ENCODE measurements at places on chromosomes 5 and 9.

DNA sequence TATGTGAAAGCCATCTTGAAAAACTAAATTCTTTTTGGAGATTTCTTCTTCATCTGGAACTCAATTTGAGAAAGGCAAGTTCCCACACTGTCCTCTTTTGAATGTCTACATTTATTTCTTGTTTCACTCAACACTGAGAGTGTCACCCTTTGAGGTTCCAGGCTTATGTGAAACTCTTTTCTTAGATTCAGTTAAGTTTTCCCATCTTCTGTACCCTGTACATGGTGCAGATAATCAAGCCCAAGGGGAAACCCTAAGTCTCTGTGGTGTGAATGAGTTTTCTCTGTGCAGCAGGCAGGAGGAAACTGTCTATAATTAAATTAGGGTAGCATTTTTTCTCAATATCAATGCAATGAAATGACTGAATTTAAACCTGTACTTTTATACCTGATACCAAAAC is 72.3 kb upstream of the PRLR start:
- no peak for DNase-seq

GRCh38 chr9:76231001-76231400 is 163.2 kb downstream of the RFK start:
- no peak for DNase-seq

DNA sequence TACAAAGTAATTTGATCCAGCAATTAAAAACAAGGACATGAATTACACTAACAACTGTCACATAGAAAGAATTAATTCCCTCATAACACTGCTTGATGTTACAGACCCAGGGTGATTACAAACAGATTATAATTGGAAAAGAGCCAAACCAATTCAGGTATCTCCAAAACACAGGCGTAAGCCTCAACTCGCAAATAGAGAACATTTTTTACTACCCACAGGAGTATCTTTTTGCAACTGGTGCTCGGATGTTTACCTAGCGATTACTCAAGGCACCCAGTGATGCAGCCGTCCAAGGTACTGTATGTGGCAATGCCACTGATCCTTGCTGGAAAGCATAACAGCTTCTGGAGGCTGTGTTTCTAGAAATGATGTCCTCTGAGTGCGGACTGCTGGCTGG is 386.1 kb upstream of the KIF2A start:
- no peak for DNase-seq

GRCh38 chr9:132802121-132802795 is 75.8 kb downstream of the AK8 start:
- no peak for DNase-seq

DNA sequence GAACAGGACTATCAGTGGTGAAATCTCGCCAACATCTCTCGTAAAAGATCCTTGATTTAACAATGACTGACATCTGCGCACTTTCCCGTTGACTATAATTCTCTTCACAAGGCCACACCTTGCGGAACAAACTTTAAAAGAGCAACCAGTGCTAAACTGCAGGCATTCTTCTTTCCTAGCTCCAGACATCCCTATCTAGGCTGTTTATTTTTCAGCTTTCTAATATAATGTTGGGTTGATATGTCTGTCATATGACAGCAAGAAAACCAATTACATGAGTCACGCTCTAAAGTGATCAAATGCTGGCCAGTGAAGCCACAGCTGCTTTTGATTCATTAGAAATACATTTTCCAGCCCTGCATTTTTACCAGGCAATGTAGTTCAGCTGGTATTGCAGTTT is 162.5 kb downstream of the ELAVL2 start:
- no peak for DNase-seq

- no peak for DNase-seq
These were observed 479.3 kb downstream of the ARHGEF28 start for GRCh38 chr5:74105126-74105780.

DNA sequence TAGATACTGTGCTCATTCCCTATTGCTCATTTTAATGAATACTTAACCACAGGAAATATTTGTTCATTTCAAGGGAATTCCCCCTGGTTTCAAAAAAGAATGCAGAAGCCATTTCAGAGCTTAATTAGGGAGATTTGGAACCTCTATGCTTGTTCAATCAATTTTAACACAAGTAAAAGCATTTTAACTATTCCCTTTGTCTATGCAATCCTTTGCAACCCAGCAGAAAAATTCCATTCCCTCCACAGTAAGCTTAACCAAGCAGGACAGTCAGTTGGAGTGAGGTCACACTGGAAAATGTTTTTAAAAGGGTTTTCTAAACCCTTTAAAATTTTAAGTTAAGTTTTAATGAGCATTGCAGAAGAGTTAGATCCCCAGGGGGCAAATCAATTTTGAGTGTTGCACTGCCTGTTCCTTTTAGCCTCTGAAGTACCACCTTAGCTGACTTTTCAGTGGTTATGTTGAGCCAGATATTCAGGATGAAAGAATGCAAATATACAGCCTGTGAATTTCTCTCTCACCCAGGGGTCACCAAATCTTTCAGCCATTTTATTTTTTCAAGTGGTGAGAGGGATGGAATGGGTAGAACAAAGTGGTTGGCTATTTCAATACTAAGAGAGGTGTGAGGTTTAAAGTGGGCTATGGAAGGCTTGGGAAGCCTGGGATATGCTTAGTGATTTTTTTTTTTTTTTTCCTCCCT is 356.2 kb upstream of the NUDT12 start:
- DNase-seq: no peak

GRCh38 chr9:98009936-98010335 is 26.8 kb downstream of the ANP32B start:
- DNase-seq: no peak

DNA sequence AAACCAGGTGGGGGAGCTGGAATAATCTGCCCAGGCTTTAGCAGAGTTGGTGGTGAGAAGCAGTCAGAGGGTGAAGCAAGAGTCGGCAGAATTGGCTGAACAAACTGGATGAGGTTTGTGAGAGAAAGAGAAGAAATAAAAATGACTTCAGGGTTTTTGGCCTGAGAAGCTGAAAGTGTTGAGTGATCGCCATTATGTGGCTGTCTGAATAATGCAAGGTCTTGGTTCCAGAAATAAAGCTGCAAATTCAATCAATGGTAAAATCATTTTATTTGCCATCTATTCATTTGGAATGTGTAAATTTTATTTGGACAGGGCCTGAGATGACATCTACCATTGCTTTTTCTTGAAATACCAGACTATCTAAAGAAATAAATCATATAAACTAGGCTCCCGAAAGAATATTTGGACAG is 50.4 kb upstream of the DAB2 start:
- no peak for DNase-seq

DNA sequence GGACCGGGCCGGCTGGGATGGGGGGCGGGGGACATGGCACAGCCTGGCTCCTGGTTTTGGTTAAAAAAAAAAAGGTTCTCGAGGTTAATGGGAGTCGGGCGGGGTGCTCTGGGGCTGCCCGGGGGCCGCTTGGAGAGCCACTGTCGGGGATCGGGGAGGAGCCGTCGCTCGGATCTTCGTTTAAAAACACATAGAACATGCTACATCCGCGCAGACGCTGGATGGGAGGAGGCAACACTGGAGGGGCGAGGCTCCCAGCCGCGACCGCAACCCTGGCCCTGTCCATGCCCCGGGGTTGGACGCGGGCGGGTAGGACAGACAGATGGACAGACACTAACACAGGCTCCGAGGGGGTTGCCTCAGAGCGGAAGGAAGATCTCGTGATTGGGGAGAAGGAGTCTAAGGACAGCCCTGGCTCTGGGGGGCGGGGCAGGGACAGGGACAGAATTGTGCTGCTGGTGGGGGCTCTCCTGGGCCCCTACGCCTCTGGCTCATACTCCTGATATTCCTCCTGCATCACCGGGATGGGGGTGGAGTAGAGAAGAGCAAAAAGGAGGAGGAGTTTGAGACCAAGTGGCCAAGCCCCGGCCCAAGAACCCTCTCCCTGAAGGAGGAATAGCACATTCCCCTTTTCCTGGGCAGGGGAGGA is 9.9 kb downstream of the SNCB start:
- no peak for DNase-seq

DNA sequence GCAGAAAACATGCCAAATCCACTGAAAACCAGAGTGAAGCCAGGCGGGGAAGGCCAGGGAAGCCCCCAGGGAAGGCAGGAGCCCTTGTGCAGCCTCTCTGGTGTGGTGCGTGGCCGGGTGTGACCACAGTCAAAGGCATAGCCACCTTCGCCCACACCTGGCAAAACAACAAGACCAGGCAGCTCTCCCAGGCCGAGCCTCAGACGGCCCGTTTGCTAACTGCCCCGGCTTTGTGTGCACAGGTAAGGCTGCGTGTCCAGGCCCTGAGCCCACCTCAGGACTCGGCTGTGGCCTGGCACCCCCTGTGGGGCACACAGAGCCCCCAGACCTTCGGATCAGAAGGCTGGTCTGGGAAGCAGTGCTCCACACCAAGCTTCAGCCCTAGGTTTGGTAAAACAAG is 6.1 kb downstream of the TMEM250 start:
- no peak for DNase-seq

- DNase-seq: no peak
These were observed 114.0 kb downstream of the DRD1 start for GRCh38 chr5:175329976-175330375.

GRCh38 chr5:167639766-167640165 is 651.7 kb upstream of the WWC1 start:
- no peak for DNase-seq

DNA sequence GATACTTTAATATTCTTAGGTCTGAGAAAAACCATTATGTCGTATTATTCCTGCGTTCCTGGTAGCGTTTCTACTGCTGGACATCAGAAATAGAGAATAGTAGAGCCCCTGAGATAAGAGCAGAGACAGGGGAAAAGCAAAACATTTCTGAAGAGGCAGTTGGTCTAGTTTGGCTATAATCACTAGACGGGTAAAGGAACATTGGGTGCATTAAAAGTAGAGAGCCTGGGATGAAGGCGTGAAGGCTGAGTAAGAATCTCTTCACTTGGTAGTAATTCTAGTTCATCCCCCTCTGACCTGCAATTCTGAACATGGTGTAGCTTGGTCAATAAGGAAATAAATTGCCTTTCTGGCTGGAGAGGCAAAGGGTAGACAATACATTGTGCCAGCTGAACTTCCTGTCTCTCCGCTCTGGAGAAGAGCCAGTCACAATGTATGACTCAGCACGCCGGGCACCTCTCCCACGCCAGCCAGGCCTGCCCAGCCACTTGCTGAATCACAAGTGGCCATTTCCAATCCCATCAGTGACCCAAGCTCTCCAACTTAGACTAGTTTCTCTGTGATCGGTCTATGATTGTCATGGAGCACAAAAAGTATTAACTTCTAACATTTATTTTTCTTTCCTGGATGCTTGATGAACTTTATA is 75.4 kb downstream of the STK32A start:
- DNase-seq: no peak

GRCh38 chr5:78509884-78510769 is 138.4 kb downstream of the LHFPL2 start:
- DNase-seq: peak; percentile 83

DNA sequence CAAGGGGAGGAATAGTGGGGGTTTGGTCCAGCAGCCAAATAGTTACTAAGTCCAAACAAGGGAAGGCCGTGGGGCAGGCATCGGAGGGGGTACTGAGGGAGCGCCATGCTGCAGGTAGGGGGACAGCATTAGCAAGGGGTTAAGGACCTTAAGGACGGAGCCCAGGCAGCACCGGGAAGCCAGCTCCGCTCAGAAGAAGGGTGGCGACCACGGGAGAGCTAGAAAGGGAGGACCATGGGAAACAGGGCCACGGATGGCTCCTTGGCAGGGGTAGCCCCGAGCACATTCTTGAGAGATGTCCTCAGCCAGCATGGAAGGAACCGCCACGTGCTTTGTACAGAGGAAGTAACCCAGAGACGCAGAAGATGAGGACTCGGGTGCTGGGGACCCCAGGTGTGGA is 76.2 kb upstream of the STXBP1 start:
- no peak for DNase-seq

DNA sequence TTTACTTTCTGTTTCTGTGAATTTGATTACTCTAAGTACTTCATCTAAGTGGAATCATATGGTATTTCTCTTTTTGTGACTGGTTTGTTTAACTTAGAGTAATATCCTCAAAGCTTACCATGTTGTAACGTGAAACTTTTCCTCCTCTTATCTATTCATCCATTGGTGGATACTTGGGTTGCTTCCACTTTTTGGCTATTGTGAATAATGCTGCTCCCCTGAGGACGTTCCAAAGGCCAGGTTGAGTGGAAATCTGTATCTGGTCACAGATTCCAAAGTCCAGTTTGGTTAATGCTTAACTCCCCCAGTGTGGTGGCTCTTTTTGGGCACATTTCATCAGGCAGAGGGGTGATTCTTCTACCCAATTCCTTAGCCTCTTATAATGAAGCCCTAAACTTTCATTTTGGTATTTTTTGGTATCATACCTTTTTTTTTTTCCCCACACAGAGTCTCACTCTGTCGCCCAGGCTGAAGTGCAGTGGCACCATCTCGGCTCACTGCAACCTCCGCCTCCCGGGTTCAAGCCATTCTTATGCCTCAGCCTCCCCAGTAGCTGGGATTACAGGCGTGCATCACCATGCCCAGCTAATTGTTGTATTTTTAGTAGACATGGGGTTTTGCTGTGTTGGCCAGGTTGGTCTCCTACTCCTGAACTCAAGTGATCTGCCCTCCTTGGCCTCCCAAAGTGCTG is 65.4 kb downstream of the CMYA5 start:
- no peak for DNase-seq

DNA sequence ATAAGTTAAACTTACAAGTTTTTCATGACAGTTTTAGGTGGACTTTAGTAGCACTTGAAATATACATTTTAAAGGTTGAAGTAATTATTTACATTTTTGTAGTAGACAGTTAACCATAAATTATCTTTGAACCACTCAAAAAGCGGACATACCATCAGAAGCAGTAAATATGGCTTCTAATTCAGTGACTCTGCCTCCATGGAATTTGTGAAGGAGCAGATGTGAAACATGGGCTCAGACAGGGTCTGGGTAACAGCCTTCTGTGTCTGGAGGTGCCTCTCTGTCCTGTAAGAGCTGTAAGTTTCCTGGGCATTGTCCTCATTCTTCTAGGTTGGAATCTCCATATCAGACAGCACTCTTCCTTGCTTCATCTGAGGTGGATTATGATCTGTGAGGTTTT is 12.4 kb downstream of the RLN2 start:
- no peak for DNase-seq

DNA sequence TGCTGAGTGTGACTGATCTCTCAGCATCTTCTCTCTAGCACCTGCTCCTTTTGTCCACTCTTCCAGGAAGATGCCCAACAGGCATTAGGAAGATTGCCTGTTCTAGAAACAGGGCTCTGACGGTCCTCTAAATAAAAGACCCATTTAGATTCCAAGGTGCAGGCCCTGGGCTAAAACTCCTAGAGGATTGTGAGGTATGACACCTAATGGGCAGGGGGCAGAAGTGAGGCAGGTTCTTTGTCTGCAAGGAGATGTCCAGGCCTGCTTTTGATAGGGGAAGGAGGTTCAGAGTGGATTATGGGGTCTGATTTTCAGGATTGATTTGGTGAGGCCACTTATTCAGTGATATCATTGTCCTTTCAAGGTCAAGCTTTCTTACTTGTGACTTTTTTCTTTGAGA is 140.8 kb upstream of the TRPC7 start:
- no peak for DNase-seq

GRCh38 chr5:125595095-125595494 is 828.1 kb upstream of the GRAMD2B start:
- no peak for DNase-seq
